Neuronal stem cell (in vitro differentiated cells): ENCODE measurements at places on chromosomes 3 and 15.

- DNase-seq = peak; percentile 40
These were observed 45.7 kb downstream of the WDR76 start for GRCh38 chr15:43872416-43873020.

DNA sequence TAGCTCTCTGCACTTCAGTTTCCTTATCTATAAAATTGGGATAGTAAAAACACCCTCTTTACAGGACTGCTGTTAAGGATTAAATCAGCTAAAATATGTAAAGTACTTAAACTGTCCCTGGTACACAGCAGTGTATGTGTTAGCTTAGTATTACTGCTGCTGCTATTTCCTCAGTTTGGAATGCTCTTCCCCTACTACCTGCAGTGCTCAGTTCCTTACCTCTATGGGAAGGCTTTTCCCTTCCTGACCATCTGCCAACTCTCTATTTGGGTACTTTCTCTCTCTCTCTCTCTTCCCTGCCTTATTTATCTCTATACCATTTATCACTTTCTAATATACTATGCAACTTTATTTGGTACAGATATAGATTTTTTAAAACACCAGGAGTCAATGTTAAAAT, 26.5 kb downstream of the KPNA4 start:
- DNase-seq = no peak

GRCh38 chr3:33644582-33644981, 73.5 kb downstream of the CLASP2 start:
- DNase-seq = no peak

GRCh38 chr3:169394316-169394715, 269.2 kb downstream of the MECOM start:
- no peak for DNase-seq

DNA sequence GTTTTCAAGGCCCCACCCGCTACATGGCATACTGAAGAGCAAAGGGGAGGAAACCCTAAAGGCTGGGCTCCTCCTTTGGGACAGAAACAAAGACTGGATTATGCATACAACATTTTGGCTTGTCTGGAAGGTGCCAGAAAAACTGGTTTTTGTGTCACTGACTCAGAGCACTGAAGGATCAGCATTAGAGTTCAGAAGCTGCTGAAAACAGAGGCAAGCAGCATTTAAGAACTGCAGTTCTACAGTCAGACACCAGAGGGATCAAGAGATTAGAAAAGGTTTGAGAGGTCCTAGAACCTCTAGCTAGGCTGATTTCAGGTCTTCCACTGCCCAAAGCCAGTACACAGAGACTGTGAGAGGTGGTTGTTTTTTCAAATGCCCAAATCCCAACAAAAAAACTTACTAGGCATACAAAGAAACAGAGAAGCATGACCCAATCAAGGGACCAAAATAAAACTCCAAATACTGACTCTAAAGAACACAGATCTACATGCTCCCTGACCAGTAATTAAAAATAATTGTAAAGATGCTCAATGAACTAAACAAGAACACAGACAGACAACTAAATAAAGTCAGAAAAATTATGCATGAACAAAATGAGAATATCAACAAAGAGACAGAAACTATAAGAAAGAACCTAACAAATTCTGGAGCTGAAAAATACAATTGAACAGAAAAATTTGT, 91.2 kb downstream of the SENP2 start:
- DNase-seq = peak; percentile 40
